ENCODE measurements at places on chromosomes 1 and 21.

- DNase-seq = no peak
These were observed 29.8 kb downstream of the EDEM3 start for GRCh38 chr1:184724843-184725242.

DNA sequence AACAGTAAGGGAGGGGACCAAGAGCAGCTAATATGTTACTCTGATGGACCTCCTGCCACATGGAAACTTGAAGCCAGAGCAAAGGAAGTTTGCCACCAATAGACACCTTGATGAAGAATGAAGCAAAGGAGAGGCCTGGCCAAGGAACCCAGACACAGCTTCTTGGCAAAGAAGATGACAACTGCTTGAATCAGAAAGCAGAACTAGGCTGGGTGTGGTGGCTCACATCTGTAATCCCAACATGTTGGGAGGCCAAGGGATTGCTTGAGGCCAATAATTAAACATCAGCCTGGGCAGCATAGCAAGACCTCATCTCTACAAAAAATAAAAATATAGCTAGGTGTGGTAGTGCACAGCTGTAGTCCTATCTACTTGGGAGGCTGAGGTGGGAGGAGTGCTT is 31.7 kb upstream of the CAPZB start:
- DNase-seq = no peak

GRCh38 chr1:26016258-26016952 is 5.2 kb upstream of the EXTL1 start:
- no peak for DNase-seq

- peak; percentile 16 for DNase-seq
These were observed 12.4 kb downstream of the RIPK4 start for GRCh38 chr21:41754479-41754891.

- DNase-seq = no peak
These were observed 4.5 kb upstream of the SDE2 start for GRCh38 chr1:226003502-226004170.

DNA sequence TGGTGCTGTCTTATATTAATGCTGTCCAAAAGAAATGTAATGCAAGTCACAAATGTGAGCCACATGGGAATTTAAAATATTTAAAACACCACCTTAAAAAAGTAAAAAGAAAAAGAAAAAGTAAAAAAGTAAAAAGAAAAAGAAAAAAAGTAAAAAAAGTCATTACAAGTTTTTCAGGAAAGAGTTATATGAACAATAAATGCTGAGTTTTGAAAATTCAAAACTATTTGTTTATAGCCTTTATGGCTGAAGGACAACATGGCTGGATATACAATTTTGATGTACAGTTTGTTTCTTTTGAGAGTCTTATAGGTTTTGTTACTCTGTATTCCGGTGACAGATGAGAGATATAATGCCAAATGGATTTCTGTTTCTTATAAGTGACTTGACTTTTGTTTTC is 29.1 kb downstream of the GPR88 start:
- no peak for DNase-seq

GRCh38 chr1:23237508-23237907 is 20.2 kb upstream of the HTR1D start:
- no peak for DNase-seq

- DNase-seq = no peak
These were observed 21.7 kb downstream of the ARV1 start for GRCh38 chr1:231000639-231001038.

DNA sequence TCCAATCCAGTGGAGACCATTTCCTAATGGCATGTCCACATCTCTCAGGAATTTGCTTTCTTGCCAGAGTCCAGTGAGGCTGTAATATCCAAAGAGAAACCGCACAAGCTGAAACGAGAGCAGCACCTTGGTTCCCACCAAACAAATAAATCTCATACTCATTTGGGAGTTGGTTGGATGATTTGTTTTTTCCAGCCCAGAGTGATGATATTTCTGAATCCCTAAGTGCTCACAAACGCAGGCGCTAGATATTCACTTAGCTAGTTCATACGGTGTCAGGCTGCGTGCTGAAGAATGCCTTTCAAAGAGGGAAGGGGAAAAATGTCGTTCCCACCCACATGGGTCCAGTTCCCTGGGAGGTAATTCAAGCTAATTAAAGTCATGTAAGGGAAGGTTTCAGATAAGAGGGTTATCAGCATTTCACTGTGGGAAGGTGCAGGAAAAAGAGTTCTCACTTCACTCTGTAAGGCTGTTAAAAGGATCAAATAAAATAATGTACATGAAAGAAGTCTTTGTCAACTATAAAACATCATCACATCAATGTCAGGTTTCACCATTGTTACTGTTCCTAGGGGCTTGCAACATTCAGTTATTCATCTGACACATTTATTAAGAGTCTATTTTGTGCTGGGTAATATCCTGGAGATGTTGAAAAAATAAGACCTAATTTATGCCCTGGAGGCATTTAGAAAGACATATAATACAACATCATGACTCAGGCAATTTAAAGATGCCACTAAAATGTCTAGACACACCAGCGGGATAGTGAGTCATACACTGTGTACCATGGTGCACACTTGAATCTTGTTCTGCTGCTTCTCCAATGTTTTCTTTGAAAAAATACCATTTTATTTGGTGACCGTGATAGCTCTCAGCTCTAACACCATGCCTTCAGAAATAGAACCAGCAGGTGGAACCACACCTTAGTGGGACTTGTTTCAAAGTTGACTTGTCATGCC is 19.3 kb downstream of the DPT start:
- no peak for DNase-seq

Measured in Right ventricle myocardium superior (tissue), 1 donor.